Activated CD4-positive, alpha-beta T cell treated with anti-CD3 and anti-CD28 coated beads for 36 hours (primary cell): ENCODE measurements at places on chromosomes 7 and 10. TPM values are rescaled to one million over a fixed set of nuclear protein-coding genes. Genes with fewer than 3 reads are reported as not detected.

GRCh38 chr10:67893637-67894036 lies 9.2 kb downstream of the SIRT1 start:
- no peak for DNase-seq

DNA sequence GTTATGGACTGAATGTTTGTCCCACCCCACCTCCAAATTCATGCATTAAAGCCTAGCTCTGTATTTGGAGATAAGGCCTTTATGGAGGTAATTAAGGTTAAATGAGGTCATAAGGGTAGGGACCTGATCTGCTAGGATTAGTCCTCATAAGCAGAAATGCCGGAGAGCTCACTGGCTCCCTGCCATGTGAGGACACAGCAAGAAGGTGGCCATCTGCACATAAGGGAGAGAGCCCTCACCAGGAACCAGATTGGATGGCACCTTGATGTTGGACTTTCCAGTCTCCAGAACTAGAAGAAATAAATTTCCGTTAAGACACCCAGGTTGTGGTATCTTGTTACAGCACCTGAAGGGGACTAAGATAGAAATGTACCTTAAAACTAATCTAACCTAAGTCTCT lies 816.1 kb upstream of the C7orf33 start:
- DNase-seq = no peak

Gene HECW1
- total RNA-seq = not detected

DNA sequence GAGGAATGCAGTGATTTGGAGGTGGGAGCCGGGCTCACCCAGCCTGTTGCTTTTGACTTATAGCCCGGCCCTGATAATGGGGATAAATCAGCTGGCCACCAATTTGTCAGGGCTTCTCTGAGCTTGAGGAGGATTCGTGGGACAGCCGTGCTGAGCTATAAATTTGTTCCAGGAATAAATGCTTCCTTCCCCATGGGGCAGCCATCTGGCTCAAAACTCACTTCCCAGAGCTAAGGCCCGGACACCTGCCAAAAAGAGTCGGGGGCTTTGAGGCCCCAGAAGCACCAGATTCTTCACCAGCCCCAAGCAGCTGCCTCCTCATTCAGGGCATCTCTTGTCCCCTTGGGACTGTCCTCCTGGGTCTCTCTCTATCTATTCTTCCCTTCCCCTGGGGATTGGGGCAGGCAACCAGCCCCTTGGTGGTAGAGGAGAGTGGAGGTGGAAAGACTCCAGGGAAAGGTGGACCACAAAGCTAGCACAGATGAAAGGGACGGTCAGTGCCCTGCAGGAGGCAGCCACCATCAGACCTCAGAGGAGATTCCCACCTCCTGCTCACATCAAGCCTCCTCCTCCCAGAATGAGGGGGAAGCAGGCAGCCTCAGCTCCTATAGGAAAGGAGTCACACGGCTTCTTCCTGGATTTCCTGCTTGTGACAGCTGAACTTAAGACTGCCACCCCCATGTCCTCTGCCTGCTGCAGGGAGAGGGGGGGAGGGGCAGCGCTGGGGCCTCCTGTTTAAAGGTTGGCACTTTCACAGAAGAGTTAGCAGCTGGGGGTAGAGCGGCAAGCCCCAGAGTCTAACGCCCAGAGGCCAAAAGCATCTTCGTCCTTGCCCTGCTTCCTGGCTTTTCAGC lies 44.2 kb upstream of the LRRC4 start:
- DNase-seq = no peak

- DNase-seq = no peak
Observed at GRCh38 chr10:116133634-116134033, 139.4 kb downstream of the GFRA1 start.

DNA sequence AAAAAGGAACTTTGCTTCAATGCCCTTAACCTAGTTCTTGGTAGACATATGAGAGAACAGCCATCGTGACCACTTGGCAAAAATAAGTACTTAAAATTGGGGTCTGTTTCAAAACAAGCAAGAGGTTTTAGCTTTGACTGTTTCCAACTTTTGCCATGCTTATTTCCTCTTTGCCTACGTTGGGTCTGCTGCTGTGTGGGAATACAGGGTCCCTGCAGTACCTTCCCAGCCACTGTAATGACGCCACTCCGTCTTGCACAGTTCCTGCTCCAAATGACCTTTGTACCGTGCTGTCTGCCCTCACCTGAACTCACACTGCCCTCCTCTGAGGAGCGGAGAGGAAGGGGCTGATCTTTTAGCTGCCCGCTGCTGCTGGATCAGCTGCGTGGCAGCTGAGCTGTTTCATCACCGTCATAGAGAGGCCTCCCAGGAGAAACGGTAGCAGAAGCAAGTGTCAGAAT lies 133.1 kb downstream of the MAPK8 start:
- DNase-seq = no peak

DNA sequence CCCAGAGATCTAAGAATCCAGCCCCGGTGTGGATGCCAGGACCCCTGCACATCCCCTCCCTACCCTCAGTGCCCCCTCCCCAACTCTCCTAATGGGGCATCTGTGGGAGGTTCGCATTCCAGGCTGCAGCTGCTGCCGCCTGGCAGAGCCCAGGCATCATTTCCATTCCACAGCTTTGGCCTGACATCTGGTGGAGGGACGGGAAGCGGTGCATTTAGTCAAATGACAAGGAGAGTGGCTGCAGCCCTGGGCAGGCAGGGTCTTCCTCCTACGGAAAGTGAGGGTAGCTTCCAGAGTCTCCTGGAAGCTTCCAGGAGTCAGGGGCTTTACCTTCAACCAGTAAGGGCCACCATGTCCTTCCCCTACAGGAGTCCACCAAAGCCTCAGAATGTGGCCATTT lies 30.8 kb downstream of the PRLHR start:
- no peak for DNase-seq

GRCh38 chr10:15784662-15785300 lies 65.1 kb upstream of the ITGA8 start:
- no peak for DNase-seq

DNA sequence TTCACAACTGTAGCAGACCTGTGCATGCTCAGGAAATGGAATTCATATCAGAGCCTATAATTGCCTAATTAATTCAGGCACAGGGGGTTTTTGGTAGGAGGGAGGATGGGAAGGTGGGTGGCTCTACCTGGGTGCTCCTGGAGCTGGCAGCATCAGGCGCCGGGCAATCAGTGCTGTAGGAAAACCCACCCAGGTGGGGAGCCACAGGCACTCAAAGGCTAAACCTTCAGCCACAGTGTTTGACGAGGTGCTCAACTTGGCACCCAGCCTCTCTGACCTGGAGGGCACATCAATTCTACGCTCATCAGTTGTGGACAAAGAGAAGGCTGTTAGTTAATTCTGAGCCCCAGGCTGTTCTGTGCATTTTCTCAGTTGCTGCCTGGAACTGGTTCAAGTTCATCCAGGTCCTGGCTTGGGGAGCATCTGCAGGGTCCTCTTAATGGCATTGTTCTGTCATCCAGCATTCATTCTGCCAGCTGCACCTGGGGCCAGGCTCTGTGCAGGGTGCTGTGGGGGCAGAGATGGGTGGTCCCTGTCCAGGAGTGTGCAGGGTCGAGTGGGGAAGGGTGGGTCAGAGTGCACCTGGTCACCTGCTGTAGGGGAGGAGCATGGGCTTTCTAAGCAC lies 54.1 kb upstream of the NPTX2 start:
- DNase-seq = no peak

GRCh38 chr7:132666774-132667172 lies 90.5 kb upstream of the PLXNA4 start:
- no peak for DNase-seq

Gene FAM237B
- total RNA-seq = not detected

Gene HYAL4
- total RNA-seq = not detected

DNA sequence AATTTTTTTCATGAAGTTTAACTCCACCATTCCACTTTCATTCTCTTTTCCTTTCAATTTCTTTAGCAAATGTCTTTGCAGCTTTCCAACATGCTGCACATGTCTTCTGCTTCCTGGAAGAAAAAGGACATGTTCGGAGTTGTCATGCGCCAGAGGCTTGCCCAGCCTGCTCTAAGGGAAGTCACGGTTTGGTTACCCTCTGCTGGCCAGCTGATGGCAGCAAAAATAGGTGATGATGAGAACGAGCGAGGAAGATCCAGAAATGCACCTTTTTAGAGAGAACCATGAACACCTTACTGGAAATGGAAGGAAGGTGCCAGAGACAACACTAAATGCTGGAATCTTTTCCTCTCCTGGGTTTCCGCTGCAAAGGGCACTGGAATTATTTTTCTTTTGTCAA lies 4.9 kb upstream of the ZSCAN21 start:
- peak; percentile 29 for DNase-seq

DNA sequence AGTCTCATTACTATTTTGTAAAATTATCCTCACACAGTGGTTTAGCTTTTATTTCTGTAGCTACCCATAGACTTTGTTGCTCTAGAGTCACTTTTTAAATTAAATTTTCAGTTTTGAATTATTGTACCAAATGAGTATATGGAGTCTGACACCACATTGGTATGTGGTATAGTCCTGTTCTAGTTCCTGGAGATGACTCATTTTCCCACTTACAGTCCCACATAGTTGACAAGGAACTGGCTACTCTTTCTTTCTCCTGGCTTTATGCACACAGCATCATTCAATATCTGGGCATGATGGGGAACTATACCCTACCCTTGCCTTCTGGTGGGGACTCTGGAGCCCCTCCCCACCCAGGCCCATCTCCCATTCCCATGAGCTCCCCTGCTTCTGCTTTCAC lies 92.6 kb upstream of the RAB11FIP2 start:
- no peak for DNase-seq

- DNase-seq = no peak
Observed at GRCh38 chr10:77940225-77940624, 13.7 kb upstream of the DLG5 start.

Gene GHRHR
- total RNA-seq = not detected
